Left forelimb (tissue), 1 donor: ENCODE measurements at places on chromosomes 6 and 20.

- DNase-seq, result no peak
Measured at GRCh38 chr6:91483415-91484105, 896.7 kb upstream of the MAP3K7 start.

- no peak for DNase-seq
Measured at GRCh38 chr6:35809809-35810208, 4.7 kb downstream of the LHFPL5 start.

DNA sequence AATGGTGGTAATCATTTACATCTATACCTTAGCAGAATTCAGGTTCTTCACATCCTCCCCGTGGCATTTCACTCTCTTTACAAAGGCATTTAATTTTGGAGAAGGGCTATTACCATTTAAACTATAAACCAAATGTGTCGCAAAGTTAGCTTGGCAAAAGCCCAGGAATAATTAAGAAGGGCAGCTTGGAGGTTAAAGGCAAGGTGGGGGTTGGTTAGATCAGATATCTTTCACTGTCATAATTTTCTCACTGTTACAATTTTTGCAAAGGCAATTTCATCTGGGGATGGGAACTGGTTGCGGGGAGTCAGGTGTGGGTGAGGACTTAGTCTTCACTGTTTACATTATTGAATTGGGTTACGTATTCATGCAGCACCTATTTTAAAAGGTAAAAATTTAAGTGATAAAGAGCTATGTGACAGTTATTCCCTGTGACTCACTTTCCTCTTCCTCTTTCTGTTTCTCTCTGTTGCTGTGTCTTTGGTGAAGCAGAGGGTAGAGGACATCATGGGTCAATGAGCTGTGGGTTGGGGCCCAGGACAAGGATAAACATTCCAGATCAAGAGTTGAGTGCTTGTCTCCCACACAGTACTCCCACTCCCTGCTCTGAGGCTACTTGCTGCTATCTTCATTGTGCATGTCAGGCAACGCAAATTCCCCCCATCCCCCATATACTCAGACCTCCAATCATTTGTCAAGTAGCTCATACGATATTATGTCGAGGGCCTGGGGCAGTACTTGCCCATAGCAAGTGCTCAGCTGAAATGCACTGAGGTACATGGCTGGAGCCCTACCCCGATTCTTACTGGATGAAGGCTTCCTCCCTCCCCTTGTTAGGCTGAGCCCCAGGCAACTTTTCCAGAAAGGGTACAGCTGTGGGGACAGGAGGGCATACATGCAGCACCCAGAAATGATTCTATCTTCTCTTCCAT, 223.1 kb upstream of the MYLIP start:
- no peak for DNase-seq

DNA sequence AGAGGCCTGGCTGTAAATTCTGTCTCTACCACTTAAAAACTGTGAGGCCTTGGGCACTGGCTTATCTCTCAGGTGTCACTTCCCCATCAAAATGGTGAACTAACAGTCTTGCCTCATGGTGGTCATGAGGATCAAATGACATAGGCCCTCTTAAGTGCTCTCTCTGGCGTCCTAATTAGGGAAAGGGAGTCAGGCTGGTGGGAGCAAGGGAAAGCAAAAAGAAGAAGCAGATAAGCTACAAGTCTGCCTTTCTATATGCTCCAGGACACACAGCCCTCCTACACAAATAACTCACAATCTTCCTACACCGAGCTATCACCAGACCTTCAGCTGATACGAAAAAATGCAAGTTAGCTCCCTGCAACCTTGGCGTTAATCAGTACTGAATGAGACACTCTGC, 19.5 kb upstream of the SLC22A16 start:
- DNase-seq, result no peak

DNA sequence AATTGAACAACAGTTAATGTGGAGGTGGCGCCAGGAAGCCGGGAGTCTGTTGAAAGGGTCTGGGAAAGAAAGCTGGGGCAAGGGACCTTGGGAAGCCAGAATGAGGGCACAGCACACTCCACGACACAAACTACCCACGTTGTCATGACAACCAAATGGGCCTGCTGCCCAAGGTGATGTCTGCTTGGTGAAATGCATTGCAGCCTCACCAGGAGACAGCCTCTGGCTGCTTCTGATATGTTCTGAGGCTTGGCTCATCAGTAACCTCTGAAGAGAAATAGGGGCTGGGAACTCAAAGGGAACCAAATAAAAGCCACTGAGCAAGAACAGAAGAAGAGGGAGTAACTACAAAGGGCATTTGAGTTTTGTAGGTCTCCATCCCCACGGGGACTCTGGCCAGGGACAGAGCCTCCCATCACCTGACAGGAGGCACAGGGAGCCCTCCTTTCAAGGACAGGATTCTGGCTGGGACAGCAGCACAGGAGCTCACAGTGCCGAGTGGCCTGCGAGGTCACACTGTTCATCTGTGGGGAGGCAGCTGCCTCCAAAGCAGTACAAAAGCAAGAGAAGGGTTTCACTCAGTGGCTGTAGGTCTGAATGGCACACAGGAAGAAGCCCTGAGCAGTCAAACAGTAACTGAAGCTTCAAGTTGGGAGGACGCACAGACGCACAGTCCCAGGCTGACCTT, 44.6 kb upstream of the KCNK16 start:
- DNase-seq, result no peak

DNA sequence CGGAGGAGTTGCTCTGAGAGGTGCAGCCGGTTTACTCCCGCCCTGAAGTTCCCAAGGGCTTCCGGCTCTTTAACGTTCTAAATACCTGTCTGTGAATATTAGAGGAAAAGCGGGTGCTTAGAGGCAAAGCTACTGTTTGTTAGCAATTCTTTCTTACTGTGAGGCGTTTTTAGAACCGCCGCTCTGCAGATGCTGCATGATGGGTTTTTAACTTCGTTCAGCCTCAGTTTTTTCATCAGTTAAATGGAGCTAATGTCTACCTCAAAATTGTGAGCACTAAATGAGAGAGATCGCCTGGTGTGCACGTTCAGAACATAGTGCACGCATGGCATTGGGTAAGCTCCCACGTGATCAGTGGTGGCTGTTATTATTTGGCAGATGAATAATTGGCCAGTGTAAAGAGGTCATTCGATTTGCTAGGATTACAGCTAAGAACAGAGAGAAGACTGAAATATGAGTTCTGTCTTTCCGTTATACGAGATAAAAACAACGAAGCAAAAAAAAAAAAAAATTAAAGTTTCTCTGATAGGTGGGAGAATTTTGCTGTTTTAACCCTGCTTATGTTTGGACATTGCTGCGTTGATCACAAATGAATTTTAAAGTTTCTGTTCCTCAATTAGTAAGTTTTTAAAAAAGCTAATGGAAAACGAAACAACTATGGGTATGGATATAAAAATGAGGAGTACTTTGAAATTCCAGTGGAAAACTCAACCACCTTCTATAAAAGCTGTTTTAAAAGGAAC, 660 bp upstream of the TFB1M start:
- DNase-seq, result no peak

DNA sequence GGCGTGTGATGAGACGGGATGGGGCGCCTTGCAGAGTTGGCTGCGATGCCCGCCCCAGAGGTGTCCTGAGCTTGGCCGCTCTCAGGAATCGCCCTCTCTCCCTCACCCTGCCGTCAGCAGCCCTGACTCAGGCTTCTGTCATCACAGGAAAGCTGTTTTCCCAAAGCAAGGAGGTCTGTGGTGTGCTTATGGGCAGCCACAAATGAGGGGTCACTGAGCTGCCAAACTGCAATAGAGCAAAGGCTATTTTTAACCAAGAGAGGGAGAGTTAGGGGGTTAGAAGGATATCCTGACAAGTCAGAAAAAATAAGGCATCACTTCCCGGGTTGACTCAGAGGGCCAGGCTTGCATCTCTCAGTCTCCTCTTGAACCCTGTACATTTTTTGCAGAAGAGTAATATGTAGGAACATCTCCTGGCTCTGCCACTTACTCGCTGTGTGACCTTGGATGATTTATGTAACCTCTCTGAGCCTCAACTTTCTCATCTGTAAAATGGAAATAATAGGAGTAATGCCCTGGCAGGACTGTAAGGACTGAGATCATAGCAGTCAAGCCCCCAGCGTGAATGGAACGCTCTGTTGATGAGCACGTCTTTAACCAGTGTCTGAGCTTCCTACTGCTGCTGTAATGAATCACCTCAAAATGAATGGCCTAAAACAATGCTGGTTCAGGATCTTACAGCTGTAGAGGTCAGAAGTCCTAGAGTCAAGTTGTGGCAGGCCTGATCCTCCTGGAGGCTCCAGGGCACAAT, 181.9 kb downstream of the NFATC2 start:
- DNase-seq, result no peak

DNA sequence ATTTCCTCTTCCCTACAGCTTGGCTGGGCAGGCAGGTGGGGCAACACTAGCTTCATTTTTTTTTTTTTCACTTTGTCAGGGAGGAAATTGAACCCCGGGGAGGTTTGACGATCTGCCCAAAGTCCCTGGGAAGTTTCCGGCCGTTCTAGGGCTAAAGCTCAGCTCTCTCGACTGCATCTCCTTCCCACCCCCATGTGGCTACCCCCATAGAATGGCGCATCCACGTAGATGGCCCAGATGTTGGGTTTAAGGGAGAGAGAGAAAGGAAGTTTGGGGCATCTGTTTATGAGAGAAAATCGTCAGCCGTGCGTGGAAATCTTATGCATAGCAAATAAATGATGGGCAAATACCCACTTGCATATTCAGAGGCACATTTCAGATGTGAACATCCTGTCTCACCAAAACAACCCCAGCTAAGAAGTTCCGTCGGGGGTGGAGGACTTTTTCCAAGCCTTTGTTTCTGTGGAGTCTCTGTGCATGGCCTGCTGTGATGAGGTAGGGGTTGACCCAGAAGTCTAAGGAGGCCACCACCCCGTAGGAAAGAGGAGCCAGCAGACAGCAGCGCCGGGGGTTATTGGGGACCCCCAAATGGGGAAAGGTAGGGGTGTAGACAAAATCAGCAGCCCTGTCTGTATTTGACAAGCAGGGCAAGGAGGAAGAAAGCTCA, 40.5 kb upstream of the ZNF831 start:
- DNase-seq, result peak; percentile 49

DNA sequence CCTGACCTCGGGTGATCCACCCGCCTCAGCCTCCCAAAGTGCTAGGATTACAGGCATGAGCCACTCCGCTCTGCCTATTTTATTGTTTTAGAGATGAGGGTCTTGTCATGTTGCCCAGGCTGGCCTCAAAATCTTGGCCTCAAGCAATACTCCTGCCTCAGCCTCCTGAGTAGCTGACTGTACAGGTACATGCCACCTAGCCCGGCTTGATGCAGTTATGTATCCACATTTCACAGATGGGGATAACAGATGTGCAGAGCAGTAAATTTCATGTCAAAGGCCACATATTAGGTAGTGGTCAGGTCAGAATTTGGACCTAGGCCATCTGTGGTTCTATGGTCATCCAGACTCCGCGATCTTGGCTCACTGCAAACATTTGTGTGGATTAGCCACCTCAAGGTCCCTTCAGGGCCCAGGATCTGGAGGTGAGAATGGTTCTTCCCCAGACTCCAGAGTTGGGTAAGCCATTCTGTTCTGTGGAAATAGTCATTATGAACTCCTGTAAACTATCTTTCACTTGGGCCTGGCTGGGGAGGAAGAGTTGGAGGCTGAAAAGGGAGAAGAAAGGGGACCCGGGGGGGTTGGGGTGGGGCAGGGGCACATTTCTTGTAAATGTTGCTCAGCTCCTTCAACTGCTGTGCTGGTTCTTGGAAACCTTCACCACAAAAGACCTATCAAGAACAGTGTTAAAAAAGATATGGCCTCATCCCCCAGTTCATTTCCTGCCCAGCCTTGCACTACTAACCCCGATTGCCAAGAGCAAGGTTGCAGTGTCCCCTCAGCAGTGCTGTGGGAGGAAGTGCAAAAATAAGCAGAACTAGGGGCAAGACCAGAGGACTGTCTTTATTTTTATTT, 13.0 kb downstream of the PIM1 start:
- peak; percentile 34 for DNase-seq
